Sigmoid colon (tissue), 7 donors: ENCODE measurements at places on chromosomes 5 and 9.
A peak's percentile ranks its signal among the peaks of the same experiment; 100 is the strongest.

DNA sequence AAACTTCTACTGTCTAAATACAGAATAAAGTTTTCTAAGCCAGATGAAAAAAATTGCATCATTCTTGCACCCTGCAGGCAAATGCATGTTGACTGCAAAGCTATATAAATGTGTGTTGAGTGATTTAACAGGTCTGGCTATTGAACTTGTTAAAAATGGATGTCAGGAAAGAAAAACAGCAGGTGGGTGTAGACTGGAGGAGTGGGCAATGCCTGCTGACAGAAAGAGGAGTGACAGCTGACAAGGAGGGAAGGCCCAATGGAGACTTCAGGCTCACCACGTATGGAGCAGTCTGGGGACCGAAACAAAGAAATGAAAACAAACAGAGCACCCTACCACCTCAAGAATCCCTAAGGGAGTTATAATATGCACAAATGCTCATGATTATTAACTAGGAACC lies 127.8 kb downstream of the GRIA1 start:
- DNase-seq, result no peak

GRCh38 chr5:69528035-69528434 lies 32.0 kb upstream of the GTF2H2C start:
- no peak for DNase-seq

DNA sequence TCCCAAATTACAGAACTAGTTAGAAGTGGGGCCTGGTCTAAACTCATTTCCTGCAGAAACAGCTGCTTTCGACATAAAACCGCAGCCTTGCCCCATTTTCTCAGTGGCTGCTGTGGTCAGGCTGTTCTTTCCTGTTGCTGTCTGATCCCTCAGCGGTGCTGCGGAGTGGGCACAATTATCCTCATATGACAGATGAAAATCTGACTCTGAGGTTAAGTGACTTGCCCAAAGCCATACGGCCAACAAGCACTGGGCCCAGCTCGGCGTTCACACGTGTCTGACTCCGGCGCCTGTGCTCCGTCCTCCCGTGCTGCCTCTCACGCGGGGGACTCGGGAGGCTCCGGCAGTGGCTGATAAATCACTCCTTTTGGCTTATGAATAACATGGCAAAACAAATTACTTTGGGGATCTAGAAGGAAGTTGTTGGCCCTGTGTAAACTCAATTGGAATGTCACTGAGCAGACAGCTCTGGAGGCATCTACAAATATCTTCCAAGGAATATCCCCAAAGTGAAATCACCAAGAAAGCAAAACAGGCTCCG lies 142.6 kb upstream of the LMX1B start:
- no peak for DNase-seq

DNA sequence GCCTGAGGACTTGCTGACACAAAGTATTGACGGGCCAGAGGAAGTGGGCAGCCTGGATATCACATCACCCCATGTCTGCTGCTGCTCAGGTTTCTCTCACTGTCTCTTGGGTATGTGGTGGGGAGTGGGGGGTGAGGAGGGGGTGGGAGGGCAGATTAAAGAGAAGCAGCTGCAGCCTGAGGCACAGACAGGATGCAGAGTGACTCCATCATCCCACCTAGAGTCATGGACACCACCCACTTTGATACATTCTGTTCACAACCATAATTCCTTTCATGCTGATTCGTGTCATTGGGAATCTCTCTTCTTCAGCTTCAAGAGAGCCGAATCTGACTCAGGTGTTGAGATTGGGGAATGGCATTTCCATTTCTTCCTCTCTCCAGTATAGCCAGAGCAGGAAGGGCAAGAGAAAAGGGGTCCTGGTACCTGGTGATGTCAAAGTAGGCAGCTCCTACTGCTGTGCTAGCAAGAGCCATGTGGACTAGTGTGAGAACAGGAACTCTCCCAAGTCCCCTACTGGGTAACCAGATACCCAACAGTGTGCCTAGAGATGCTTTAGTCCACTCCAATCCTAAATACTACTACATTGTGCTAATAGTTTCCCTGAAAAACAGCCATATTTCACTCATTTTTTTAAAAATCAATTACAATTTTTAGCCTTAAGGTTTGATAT lies 22.4 kb downstream of the GRAMD2B start:
- no peak for DNase-seq

- DNase-seq, result no peak
Observed at GRCh38 chr5:132138260-132138659, 64.7 kb downstream of the CSF2 start.

DNA sequence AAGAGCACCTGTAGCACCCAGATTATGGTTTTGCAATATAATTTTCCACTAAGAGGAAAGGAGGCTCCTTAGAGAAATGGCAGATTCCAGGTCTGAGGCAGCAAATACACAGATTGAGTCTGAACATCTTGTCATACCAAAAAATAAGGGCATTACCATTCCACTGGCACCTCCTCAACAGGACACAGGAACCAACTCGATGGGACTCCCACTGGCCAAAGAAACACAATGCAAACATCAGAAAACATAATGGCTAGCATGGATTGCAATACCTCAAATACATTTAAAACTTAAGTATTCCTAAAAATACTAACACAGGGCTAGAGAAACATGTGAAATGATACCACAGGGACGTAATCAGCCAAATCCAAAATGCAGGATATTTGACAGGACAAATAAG lies 12.4 kb upstream of the RANBP17 start:
- no peak for DNase-seq

GRCh38 chr5:28403846-28404245 lies 1365.5 kb upstream of the CDH9 start:
- no peak for DNase-seq

- no peak for DNase-seq
Observed at GRCh38 chr5:174428895-174429294, 295.5 kb upstream of the MSX2 start.

GRCh38 chr9:130235558-130236435 lies 29.8 kb upstream of the HMCN2 start:
- peak; percentile 86 for DNase-seq

DNA sequence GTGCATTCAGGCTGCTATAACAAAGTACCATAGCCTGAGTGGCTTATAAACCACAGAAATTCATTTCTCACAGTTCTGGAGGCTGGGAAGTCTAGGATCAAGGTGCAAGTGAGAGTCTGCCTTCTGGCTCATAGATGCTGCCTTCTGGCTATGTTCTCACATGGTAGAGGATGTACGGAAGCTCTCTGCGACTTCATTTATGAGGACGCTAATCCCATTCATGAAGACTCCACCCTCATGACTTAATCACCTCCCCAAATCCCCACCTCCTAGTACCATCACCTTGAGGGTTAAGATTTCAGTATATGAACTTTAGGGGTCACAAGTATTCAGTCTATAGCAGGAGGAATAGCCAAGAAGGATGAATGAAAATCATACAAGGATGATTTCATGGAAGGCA lies 37.3 kb upstream of the KCNIP1 start:
- no peak for DNase-seq

GRCh38 chr9:89502038-89502601 lies 4.2 kb upstream of the SEMA4D start:
- DNase-seq, result no peak

DNA sequence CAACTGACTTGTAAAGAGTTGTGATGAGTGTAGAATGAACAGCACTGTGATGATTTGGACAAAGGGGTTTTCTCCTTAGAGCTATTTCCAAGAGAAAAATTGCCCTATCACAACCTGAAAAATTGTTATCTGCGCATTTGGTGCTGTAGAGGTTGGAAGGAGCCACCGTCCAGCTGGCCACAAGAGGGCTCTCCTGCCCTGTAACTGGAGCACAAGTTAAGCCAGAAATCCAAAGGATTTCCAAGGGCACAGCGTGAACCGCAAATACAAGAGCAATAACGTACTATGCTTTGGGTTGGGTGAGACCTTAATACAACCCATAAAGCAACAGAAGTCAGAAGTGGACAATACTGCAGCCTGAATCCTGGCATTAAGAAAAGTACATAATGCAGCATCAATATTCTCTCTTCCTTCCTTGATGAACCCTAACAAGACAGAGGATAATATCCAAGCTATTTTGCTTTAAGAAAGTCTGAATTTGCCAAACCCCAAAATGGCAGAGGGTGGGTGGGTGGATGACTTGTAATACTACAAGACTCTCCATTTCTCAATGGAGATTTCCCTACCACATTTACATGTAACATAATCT lies 56.8 kb upstream of the SMIM32 start:
- DNase-seq, result no peak
